Stimulated activated CD4-positive, alpha-beta T cell treated with anti-CD3 and anti-CD28 coated beads, Interleukin-15, amount 100 ng/mL, for 24 hours (primary cell): ENCODE measurements at places on chromosomes 12 and 14.

GRCh38 chr14:21320913-21321312, 41.0 kb downstream of the RPGRIP1 start:
- no peak for DNase-seq

DNA sequence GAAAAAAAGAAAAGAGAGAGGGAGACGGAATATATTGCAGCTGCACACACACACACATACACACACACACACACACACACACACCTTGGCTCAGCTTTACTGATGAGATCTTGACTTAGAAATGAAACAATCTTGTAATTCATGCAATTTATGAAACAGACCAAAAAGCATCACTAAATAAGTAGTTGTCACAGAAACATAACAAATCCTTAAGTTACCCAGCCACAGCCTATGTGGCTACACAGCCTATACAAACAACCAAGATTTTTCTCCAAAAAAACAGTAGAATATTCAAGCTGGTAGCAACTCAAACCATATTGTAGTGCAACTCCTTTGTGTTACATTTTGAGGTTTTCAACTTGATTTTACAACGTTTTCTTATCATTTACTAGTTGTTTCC, 37.9 kb upstream of the GNG2 start:
- DNase-seq, result no peak

DNA sequence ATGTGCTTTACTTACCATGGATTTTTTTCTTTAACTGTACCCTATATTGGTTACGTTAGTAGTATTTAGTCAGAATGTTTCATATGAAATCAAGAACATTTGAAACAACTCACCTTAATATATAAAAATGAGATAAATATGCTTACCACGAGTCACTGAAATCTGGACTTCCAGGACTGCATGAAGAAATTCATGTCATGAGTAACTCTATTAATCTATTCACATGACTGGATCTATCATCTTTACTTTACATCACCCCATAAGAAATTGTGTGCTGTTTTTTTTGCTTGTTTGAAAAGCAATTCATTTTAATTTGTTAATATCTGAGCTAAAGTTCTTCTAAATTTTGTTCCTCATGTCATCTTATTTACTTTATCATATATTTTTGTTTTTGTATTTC, 5.2 kb downstream of the EPYC start:
- DNase-seq, result no peak

GRCh38 chr14:28759653-28760313, 6.8 kb upstream of the FOXG1 start:
- DNase-seq, result no peak

DNA sequence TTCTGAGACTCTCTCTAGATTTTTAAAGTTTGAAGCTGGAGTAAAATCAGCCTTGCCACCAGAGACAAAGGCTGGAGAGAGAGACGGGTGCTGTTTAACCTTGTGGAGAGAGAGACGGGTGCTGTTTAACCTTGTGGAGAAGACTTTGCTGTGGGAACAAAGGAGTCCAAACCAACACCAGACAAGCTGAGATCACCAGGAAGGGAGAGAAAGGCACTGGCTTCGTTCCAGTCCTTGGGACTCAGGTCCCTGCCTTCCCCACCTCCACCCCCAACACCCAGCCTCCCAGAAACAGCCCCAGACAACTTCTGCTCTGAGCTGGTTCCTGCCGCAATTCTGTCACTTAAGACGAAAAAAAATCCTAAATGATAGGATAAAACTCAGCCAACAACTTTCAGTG, 1389.3 kb downstream of the AACS start:
- no peak for DNase-seq

GRCh38 chr12:6852651-6853354, 853 bp downstream of the USP5 start:
- DNase-seq, result peak; percentile 87

DNA sequence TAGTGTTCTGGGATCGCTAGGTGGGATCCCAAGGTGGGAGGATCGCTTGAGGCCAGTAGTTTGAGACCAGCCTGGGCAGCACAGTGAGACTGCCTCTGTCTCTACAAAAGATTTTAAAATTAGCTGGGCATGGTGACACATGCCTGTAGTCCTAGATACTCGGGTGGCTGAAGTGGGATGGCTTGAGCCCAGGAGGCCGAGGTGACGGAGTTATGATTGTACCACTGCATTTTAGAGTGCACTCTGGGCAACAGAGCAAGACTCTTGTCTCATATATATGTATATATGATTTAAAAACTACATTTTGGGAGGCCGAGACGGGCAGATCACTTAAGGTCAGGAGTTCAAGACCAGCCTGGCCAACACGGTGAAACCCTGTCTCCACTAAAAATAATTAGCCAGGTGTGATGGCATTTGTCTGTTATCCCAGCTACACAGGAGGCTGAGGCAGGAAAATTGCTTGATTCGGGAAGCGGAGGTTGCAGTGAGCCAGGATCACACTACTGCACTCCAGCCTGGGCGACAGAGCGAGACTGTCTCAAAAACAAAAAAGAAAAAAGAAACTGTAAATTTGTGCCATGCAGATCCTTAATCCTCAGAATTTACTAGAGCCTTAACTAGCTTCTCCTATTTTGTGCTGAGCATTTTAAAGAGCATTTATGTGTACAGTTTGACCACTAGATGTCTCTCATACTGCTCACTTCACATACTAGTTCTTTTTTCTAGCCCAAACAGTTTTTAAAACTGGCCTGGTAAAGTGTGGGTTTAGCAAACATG, 114.8 kb downstream of the MON2 start:
- no peak for DNase-seq

DNA sequence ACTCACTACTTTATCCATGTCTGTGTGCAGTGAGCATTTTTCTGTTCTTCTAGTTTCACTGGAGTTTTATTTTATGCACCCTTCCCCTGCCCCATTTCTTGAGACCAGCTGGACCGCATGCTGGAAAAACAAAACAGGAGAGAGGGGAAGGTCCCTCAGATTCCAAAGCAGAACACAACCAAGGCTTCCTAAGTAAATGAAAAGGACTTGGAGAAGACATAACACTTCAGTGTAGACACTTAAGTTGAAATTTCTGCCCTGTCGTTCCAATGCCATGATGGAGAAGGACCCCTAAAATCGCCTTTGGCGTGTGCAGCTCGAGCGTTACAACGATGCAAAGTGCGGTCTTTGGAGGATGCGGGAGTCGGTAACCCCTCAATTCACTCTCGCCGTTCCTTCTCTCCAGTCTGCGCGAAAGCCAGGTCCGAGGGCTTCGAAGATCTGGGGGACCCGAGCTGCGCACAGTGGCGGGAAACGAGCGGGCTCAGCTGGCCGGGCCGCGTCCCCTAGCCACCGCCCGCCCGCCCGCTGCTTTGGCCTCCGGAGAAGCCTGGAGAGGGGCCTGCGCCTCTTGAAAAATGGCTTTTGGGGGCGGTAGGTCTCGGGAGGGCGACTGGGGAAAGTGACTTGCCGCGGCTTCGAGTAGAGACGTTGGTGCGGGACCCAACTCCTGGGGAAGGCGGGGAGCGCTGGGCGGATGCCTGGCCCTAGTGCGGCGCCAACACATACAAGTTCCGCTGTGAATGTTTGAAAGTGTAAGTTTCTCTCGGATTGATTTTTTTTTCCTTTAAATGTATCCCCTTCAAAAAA, 11.2 kb upstream of the HOXC13 start:
- no peak for DNase-seq

DNA sequence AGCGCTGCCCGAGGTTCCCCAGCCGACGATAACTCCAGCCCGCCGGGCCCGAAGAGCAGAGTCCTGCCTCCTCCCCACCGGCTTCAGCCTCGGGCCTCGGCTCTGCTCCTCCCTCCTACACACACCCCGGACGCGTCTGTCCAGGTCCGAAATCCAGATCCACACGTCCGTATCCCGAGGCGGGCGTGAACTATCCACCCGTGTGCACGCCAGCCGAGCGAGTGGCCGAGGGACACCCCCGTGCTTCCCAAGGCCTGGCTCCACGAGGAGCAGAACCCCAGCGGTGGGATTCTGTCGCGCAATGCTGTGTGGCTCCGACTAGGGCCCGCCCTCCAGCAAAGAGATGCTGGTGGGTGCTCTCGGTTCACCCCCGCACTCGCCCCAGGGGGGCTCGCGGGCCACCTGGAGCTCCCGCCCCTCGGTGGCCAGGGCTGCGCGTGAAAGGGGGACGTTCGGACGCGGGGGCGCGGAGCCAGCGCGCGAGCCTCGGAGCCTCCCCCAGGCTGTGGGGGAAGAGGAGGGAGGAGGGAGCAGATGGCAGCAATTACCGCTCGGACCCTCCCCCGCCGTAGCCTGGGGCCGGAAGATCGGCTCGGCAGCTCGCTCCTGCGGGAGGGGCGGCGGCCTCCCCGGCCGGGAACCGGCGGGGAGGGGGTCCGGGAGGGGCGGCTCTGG, 18.9 kb upstream of the ANKRD33 start:
- DNase-seq, result no peak

DNA sequence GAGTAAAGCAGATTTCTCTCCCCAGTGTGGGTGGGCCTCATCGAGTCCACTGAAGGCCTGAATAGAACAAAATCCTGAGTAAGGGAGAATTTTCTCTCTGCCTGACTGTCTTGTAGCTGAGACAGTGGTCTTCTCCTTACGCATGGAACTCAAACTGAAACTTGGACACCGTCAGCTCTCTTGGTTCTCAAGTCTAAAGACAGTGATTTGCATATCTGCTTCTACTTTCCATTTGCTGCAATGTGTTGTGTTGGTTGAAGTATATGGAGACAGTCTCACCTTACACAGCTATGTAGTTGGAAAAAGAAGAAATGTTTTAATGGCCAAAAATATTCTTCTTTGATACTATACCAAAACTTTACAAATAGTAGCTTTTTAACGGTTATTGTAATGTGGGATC, 160.2 kb upstream of the LMNTD1 start:
- no peak for DNase-seq

DNA sequence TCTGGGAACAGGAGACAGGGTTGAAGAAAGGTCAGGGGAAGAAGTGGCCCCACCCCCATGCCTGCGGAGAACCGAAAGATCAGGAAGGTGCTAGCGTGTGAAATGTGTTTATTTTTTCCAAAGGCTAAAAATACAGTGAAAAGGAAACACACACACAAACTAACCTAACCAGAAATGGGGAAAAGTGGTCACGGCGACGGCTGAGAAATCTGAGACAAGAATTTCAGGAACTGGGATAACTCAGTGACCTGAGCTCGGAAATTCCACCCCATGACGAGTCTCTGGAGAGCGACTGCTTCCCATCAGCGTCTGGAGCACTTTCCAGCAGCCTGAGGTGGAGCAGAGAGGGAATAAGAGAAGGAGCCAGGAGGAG, 16.6 kb upstream of the RND1 start:
- no peak for DNase-seq

DNA sequence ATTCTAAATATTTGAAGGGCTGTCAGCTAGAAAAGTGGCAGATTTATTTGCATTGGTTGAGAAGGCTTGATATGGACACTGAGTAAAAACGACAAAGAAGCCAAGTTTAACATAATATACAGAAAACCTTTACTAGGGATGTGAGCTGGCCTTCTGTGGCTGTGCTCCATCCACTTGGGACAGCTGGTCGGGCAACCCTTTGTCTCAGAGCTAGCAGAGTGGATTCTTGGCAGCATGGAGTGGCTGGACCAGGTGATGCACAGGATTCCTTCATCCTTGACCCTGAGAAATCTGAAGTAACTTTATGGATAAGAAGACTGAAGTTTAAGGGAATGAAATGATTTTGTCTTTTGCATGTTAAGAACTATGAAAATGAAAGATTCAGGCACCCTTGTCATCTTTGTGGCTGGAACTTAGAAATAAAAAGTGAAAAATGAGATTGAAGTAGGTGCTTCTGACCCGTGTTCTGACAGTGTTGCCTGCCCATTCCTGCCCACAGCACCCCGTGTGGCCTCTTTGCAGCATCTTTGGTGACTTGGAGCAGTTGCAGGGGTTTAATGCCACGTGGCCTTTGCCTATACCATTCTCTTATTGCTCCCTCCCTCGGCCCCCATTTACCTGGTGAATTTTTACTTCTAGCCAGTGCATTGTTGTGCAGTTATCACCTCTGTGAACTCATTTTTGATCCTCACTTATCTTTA, 32.6 kb downstream of the PELI2 start:
- peak; percentile 41 for DNase-seq

DNA sequence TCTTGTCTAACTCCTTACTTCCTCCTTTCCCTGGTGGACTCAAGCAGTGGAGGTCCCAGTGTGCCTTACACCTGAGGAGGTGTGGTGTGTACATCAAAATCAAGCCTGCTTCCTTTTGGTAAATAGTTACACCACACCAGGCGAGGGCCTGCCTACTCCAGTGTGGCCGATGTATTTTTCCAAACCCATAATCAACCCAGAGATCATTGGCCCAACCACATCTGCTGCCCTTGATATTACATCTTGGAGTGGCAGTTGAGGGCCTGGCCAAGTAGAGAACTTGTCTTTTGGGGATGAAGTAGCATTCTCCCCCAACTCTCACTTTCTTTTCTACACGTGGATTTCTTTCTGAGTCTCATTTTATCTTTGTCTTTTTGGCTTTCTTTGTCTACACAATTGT, 187.4 kb downstream of the EFCAB11 start:
- DNase-seq, result no peak

- DNase-seq, result no peak
Observed at GRCh38 chr14:96203116-96203515, 1.5 kb upstream of the BDKRB2 start.

DNA sequence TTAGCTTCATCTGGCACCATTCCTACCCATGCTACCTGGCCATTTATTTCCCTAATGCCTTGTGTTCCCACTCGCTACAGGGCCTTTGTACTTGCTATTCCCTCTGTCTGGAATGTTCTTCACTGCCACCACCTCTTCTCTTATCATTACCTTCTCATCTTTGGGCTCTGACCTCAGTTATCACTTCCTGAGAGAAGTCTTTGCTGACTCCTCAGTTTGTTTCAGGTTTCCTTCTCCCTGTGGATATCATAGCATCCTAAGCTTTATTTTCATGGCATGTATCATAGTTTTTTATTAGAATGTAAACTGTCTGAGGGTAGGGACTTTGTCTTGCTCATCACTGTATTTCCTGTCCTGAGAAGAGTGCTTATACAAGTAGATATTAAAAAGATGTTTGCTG, 29.7 kb downstream of the SPATS2 start:
- no peak for DNase-seq

GRCh38 chr14:99257673-99258221, 14.2 kb downstream of the BCL11B start:
- DNase-seq, result peak; percentile 46

DNA sequence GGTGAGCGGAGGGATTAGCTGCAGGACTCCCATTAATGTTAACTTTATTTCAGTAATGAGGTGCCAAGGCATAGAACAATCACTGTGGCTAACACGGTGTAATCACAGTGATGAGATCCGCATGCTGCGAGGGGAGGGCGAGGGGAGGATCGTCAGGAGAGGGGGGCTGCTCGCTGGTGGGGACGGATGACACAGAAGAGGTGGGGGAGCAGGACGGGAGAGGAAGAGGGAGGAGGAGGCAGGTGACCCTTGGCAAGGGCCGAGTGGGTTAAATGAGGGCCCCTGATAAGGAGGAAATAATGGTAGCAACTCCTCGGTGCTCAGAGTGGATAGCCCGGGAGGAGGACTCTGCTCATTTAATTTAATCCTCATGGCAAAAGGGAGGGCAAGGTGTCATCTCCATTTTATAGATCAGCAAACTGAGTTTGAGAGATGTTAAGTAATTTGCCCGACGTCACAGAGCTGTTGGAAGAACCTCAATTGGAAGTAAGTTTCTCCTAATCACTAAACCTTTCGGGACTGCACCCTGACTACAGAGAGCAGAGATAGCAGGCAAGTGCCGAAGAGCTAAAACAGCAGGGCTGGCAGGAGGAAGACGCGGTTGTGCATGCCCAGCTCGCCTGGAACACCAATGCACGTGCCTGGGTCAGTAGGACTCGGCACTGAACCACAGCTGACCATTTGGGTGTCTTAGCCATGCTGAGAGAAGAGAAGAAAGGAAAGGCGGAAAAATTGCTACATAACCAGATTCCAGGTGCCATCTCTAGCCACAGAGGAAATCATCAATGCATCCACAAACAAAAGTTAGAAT, 43.0 kb downstream of the SPRING1 start:
- DNase-seq, result no peak
